ENCODE measurements at places on chromosomes 16 and 17.

DNA sequence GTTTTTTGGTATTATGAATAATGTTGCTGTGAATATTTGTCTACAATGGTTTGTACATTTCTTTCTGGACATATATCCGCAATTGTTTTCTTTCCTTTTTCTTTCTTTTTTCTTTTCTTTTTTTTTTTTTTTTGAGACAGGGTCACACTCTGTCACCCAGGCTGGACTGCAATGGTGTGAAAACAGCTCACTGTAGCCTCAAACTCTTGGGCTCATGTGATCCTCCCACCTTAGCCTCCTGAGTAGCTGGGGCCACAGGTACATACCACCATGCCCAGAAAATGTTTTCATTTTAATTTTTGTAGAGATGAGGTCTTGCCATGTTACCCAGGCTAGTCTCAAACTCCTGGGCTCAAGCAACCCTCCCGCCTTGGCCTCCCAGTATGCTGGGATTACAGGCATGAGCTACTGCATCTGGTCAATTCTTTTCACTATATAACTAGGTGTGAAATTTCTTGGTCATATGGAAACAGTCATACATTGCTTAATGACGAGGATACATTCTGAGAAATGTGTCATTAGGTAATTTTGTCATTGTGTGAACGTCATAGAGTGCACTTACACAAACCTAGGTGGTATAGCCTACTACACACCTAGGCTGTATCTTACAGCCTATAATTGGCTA lies 15.2 kb downstream of the IL21R start:
- DNase-seq, result no peak

DNA sequence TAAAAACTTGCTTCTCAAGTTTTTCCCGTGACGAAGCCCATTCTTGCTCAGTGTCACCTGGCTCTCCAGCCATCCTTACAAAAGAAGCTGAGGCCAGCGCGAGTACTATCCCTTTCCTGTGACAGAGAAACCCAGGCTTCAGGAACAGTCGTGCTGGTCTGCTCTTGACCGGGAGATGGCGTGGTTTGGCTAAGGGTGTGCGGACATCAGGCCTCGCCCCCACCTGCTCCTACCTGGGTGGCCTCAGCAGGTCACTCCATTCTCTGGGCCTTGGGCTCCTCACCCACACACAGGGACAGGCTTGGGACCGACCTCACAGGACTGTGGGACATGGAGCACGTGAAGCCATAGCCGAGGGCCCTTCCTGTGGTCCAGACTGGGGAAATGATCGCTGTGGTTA lies 75.2 kb upstream of the CIBAR2 start:
- DNase-seq, result no peak

DNA sequence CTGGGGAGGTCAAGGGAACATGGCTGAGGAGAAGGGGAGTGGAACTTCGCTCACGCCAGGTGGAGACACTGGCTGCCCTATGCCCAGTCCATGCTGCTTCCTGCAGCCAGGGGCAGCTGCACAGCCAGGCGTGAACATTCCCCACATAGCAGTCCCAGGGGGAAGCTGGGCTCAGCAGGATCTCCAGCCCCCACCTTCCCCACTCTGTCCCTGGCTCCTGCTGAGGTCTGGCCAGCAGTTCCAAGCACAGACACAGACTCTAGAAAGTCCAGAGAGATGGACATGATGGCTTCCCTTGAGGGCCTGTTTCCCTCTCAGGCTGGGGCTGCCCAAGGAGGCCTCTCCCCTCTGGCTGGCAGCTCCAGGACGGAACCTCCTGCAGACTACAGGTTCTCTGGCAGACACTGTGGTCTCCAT lies 9.3 kb downstream of the JUP start:
- no peak for DNase-seq

GRCh38 chr16:49491771-49492761 lies 118.5 kb downstream of the C16orf78 start:
- DNase-seq, result no peak

DNA sequence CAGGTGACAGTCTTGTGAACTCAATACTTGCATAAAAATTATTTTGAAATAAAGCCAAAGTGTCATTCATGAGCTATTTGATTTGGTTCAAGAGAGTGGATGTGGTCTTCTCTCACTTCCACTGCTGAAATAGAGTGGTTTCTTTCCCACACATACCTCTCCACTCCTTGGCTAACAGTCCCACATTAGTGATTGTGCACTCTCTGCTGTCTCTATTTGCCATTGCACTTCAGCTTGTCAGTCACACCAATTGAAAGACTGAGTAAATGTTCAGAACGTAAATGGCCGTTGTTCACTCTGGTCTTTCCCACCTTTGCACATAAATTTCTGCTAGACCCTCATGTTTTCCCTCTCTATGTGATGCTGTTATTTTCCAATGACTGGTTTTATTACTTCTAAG lies 197.5 kb downstream of the FTO start:
- DNase-seq, result no peak

DNA sequence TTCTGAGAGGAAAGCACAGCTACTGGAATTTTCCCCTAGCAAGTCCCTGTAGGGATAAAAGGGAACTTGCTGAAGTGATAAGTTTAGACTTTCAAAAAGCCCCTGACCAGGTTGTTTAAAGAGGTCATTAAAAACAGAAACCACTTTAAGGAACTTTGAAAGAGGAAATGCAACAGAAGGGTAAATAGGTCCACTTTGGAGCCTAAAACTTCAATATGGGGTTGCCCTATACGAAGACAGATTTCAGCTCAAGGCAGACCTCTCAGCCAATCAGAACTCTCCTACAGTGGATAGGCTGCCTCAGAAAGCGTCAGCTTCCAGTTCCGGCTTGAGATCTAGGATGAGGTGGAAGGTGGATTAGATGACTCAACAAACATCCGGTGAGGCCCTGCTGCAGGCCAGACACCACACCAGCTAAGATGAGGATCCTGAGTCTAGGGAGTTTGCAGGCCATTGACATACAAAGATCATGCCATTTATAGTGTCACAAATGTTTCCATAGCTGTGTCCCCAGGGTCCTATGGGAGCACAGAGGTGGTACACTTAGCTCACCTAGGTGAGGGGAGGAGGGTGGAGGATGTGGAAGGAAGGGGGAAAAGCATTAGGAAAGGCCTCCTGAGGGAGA lies 7.9 kb upstream of the MFSD6L start:
- DNase-seq, result no peak

- no peak for DNase-seq
Observed at GRCh38 chr16:87190288-87191230, 126.6 kb downstream of the C16orf95 start.

DNA sequence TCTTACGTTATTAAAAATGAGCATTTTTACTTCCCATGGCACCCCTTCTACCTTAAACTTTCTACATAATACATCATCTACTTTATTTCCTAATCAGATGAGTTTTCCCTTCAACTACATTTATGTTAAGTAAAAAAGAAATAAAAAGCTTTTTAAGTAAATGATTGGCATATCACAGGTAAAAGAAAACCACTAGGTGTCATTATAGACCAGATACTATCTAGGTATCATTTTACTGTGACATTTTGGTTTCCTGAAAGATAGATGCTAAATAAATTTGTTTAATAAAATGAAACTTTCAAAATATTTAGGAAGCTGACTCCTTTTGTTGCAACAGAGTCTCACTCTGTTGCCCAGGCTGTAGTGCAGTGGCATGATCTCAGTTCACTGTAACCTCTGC lies 3.8 kb upstream of the CMTM1 start:
- DNase-seq, result no peak

DNA sequence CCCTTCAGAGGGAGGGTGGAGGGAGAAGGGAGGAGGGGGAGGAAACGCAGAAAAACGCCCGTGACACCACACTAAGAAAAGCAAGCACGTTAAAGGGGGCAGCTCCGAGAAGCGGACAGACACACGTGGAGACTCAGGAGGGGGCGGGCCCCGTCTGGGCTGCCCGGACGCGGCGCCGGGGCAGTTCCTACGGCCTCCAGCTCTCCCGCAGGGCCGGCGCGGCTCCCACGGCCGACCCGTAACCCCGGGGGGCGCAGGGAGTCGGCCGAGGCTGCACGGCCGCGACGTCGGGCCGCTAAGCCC lies 362 bp downstream of the KLHDC4 start:
- no peak for DNase-seq

DNA sequence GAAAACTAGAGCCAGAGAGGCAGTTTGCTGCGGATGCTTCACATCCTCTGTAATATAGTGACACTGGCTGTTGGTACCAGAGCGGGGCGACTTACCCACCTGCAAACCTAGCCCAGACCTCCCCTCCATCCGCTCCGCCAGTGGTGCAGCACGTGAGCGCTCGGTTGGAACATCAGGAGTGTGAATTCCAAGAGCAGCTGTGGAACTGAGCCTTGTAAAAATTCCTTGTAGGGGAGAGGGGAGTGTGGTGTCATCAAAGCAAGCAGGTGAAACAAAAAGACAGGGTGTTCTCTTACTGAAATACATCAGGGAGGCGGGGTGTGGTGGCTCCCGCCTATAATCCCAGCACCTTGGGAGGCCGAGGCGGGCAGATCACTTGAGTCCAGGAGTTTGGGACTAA lies 51.3 kb downstream of the CCDC42 start:
- DNase-seq, result no peak

- DNase-seq, result peak; percentile 90
Observed at GRCh38 chr16:57000271-57001025, 11.1 kb downstream of the NLRC5 start.

DNA sequence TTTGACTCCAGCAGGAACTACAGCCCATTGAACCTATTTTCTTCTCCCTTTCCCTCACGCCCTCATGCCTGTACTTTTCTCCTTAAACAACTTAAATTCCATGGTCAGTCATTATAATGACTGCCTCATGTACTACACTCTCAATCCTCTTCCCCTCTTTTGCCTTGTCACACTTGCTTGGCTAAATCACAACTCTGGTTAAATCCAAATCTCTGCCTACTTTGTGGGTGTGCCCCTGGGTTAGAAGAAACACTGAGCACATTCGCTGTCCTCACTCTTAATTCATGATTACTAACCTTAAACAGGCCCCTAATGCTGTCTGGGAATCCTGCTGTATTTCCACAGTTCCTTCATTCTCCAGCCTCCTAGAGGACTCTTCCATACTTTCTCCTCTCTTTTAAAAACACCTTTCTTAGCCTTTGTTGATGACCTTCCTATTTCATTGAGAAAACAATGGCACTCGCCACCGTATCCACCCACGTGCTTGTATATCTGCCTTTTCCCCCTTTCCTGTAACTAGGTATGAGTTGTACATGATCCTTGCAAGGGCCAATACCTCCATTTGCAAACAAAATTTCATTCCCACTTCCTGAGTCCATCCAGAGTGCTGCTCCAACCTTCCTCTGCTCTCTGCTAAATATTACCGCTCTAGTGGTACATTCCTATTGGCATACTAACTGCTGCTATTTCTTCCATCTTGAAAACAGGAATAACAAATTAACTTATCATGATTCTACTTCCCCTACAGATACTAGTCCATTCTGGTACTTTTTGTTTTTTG lies 28.9 kb downstream of the ZNRF1 start:
- no peak for DNase-seq

DNA sequence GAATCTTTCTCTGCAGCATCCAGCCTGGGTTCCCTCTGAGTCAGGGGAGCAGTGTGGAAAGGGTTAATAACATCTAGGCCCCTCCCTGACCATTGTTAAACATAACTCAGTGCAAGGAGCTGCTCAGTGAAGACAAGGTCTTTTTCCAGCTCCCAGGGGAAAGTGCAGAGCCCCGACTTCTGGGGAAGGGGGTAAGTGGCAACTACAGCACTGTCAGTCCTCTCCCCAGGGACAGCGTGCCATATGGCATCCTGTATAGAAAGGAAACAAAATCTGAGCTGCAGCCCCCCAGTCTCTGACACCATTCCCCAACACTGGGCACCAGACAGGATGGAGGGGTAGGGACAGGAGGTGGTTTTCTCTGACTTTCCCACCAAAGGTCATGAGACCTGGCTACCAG lies 7.8 kb downstream of the MRPL27 start:
- DNase-seq, result no peak

DNA sequence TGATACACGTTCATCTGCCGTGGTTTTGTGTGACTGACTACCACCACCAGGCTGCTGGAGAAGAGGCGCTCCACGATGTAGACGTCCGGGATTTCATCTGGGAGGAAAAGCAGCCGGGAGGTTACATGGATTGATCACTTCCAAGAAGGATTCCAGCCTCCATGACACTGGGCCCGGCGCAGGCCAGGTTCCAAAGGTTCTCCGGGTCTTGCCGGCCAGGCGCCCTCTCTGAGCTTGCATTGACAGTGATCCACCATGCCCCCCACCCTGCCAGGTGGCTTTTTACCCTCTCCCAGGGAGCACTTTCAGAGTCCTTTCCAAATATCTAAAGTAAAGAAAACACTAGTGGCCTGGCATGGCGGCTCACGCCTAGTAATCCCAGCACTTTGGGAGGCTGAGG lies 6.5 kb downstream of the WIPI1 start:
- no peak for DNase-seq

- DNase-seq, result no peak
Observed at GRCh38 chr17:44637066-44637465, 19.2 kb upstream of the MEIOC start.

DNA sequence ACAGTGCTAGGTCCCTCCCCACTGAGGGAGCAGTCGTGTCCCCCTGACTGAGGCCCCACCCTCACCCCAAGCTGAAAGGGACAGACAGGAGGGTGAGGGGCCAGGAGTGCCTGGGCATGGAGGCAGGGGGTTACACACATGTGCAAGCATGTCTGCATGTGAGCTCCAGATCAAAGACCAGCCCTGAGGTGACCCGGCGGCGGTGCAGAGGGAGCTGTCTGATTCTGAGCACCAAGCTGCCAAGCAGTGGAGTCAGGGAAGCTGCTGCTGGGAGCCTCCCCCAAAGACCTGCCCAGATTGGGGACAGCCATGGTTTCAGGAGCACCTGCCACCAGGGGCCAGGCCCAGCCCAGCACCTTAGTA lies 5.5 kb downstream of the DLX3 start:
- no peak for DNase-seq

DNA sequence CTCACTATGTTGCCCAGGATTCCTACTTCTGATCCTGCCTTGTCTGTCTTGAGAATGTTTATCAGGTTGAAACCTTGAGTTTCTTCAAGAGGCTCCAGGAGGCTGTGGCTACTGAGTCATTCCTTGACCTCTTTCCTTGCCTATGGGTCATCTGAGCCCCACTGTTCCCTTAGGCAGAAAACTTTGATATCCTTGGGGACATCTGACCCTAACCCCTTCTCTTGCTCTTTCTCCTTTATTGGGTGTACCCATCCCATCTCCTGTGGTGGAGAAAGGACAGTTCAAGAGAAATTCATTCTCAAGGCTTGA lies 12.5 kb downstream of the ARL4D start:
- no peak for DNase-seq

GRCh38 chr17:79459003-79459655 lies 151.7 kb downstream of the RBFOX3 start:
- DNase-seq, result no peak

Data from fibroblast of gingiva (primary cell).